ENCODE measurements at places on chromosomes 4 and X.

- no peak for DNase-seq
Measured at GRCh38 chr4:10106421-10107039, 10.1 kb downstream of the WDR1 start.

GRCh38 chrX:103830848-103831247 lies 1.2 kb downstream of the RAB9B start:
- no peak for DNase-seq

DNA sequence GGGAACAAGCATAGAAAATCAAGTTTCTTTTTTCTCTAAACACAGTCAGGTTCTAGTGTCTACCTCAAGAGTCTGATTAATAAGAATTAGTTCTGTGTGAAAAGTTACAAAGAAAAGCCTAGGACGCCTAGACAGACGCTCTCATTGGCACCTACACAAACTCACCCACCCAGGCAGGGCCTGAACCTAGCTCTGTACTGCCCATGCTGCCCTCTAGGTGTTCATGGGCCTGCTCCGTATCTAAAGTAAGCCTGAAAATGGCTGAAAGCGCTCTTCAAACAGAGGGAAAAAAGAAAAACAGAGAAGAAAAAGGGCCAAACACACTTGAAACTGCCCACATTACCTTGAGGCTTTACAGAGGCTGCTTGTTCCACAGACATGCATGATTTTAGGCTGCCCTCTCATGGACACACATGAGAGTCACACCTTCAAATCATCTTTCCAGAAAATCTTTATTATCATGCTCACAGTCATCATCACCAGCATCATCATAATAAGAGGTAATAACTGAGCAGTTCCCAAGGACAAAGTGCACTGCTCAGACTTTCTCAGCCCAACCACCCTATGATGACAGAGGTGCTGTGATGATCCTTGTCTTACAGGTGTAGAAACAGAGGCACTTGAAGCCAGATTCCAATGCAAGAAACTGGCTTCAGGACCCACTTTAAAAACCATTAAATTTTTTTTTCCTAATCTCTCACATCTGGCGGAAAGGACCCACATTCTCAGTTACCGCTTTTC lies 49.6 kb downstream of the MAP7D2 start:
- peak; percentile 13 for DNase-seq

DNA sequence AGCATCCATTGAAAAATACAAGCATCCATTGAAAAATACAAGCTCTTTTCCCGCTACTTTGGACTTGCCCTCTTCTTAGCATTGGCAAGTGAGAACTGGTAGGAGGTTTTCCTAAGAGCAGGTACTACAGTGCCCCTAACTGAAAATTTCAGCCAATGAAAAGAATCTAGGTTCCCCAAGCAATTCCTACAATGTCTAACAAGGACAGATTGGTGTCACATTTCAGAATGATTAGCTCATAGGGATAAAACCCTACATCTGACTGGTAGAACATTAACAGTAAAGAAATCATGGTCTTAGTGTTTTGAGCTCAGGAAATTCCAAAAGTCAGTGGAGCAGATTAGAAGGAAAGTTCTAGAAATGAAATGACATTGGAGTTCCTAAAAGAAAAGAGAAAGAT lies 68.6 kb upstream of the QRFPR start:
- DNase-seq, result no peak

- no peak for DNase-seq
Measured at GRCh38 chrX:74248889-74249288, 55.1 kb upstream of the ZCCHC13 start.

DNA sequence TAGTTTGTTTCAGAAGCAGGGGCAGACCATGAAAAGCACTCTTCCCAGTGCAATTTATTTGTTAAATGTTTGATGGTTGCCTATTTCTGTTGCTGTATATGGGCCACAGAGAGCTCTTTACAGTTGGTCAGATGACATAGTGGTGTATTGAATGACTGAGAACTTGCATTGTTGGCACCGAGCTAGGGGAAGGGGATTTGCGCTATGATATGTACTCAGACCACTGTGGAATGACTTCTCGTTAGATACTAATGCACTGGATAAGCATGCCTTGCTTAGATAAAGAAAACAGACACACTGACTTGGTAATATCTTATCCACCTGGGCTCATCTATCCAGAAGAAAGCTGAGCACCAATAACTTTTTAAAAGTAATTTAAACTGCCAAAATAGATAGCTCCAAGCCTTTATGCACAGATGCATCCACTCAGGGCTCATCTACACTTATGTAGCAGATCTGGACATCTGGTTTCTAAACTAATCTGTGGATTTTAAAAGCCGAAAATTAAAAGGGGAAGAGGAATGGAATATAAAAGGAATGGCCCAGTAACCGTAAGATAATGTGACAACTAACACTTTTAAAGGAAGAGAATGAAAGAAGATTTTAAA lies 132.7 kb downstream of the GATB start:
- DNase-seq, result no peak

- no peak for DNase-seq
Measured at GRCh38 chr4:90095000-90095399, 32.2 kb upstream of the CCSER1 start.

- DNase-seq, result no peak
Measured at GRCh38 chr4:167274351-167274750, 40.1 kb upstream of the SPOCK3 start.

DNA sequence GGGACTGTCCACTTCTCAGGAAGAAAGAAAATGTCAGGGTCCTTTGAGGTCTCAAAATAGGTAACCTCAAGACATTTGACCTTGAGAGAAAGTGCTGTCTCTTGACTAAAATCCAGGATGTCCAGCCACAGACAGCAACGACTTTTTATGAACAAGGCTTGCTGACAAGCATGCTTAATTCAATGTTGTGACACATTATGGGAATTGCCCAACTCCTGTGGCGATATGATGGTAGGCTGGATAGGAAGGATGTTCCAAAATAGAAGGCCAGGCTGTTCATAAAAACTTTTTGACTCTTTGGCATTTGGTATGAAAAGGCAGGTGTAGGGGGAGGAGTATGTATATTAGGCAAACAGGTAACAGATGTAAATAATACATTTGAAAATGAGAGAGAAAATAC lies 50.8 kb upstream of the EDNRA start:
- no peak for DNase-seq

DNA sequence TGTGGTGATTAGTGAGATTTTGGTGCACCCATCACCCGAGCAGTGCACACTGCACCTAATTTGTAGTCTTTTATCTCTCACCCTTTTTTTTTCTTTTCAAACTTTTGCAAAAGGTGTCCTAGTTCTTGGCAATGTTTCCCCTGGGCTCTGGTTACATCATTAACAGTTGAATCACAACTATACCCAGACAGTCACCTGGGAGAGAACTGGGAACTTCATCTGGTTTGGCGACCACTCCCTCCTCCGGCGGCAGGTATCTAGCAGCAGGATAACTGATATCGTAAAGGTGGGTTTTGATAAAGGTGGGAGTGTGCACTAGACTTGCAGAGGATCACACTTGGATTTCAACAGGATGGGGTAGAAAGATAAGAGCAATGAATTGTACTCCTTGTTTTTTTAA lies 140.5 kb downstream of the CHIC2 start:
- no peak for DNase-seq

All from right kidney (tissue), 9 donors.